ENCODE measurements at places on chromosomes 4 and X.

DNA sequence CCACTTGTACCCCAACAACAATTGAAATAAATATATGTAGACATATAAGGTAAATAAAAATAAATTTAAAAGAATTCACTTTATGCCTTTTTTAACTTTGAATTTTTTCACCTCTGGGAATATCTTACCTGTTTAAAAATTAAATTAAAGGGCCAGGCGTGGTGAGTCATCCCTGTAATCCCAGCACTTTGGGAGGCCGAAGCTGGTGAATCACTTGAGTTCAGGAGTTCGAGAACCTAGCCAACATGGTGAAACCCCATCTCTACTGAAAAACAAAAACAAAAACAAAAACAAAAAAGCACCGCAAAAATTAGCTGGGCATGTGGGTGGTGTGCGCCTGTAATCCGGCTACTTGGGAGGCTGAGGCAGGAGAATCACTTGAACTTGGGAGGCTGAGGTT is 164.8 kb downstream of the AASDH start:
- no peak for DNase-seq

GRCh38 chr4:10106421-10107039 is 10.1 kb downstream of the WDR1 start:
- no peak for DNase-seq

DNA sequence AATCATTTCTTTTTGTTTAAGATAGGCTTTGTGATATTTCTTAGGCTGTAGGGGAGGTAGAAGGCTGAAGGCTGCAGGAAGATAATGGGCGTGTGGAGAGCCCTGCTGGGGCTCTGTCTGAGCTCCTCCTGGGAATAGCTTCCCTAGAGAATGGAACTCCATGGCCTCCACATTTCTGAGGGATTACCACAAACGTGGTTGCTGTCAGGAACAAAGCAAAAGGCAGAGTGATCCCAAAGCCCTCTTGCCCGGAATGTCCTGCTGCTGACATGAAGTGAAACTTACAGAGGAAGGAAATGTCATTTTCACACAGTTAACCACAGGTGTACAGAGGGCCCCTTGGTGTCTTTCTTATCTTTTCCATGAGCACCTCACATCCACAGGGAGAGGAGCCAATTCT is 89.3 kb downstream of the DDIT4L start:
- no peak for DNase-seq

DNA sequence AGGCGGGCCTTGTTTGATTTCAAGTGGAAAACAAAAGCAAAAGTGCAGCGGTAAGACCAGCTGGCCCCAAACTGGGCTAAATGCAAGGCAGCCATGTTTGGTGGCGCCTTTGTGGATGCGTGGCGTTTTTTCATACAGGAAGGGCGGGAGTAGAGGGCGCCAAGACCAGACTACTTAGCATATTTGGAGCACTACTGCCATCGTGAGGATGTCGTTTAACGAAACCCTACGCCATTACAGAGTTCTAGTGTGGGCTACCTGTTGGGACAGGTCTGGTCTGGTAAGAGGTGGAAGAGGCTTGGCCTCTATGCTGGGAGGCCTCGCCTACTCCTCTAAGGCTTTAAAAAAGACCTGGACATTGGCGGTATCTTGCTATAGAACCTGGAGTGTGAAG is 230.7 kb upstream of the STK26 start:
- no peak for DNase-seq

DNA sequence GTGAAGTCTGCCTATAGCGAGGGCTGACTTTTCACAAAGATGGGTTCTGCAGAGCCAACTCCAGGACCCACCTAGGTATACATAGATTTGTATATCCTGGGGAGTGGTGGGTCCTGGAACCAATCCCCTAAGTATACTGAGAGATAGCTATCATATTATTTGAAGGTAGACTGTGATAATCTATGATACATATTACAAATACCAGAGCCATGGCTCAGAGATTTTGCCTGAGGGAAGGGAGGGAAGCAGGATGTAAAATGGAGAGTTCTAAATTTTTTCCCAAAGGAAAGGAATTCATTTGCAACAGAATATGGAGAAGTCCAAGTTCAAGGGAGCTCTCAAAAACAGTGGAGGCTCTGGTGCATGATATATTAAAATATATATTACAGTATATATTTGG is 7.2 kb downstream of the TCEAL3 start:
- no peak for DNase-seq

Data from urinary bladder (tissue), 4 donors.